ENCODE measurements at places on chromosomes 12 and 14. TPM values are rescaled to one million over a fixed set of nuclear protein-coding genes. Genes with fewer than 3 reads are reported as not detected.

The TSPAN11 gene
- polyA plus RNA-seq: 1.3 TPM

The CCNK gene
- polyA plus RNA-seq: 12.8 TPM

The FIGNL2 gene
- 3.1 TPM for polyA plus RNA-seq

The GLIPR1L1 gene
- polyA plus RNA-seq: not detected

The METTL3 gene
- polyA plus RNA-seq: 31.4 TPM

The PGAM5 gene
- polyA plus RNA-seq: 19.4 TPM

- DNase-seq: no peak
Observed at GRCh38 chr14:85263916-85264675, 265.8 kb upstream of the FLRT2 start.

GRCh38 chr12:39441963-39442830, 723 bp downstream of the KIF21A start:
- DNase-seq: peak; percentile 66

GRCh38 chr14:41062826-41063225, 543.9 kb upstream of the LRFN5 start:
- DNase-seq: no peak

DNA sequence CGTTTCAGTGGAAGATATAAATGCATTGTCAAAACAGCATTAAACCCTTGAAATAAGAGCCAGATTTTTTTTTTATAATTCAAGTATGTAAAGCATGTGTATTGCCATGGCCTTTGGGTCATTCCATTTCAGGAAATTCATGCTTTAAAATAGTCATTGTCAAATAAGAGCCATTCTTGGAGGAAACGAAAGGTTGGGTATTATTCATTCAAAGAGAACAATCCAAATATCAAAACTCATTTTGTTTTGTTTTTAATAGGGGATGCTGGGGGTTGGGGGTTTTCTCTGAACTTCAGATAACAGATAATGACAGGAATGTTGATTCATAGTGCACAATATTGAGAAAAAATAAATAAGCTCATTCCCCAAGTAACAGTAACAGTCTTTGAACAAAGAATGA, 174.4 kb upstream of the NUDT4 start:
- no peak for DNase-seq

- no peak for DNase-seq
Observed at GRCh38 chr12:117139025-117139717, 40.0 kb upstream of the TESC start.

DNA sequence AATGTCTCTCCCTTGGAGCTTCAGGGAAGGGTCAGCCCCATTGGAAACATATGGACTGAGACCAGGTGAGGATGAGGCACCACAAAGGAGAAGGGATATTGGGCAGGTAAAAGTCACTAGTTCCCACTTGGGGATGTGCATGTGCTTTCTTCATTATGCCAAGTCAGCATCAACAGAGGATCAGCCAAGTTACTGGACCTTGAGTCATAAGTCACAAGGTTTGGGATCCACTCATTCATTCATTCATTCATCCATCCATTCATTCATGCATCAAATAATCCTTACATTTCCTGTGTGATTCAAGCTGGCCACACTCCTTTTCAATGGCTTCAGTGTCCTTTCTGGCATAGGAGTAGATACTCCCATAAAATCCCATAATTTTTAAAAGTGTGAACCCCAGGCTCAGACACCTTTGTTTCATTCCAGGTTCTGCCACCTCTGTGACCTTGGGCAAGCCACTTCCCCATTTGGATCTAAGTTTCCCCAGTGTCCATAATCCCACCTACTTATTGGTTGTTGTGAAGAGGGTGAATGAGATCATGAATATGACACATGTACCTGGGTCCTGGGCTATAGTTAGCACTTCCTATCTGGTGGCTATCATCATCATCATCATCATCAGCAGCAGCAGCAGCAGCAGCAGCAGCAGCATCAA, 162.1 kb upstream of the LHX5 start:
- no peak for DNase-seq

DNA sequence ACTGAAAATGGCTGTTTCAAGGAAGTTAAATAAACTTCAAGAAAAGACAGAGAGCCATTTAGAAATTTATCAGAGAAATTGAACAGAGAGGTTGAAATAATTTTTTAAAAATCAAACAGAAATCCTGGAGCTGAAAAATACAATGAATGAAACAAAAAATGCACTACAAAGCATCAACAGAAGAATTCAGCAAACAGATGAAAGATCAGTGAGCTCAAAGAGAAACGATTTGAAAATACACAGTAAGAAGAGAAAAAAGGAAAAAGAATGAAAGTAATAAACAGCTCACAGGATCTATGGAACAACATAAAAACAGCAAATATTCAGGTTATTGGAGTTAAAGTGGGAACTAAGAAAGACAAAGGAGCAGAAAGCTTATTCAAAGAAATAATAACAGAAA, 26.2 kb downstream of the COX16 start:
- DNase-seq: peak; percentile 1

- no peak for DNase-seq
Observed at GRCh38 chr12:60849723-60850122, 1253.9 kb downstream of the SLC16A7 start.

GRCh38 chr12:10409392-10409791, at the start of gene KLRC4:
KLRC4 (minus strand) TSS chr12:10409757; CDS start chr12:10409575, 182 bp downstream.
- DNase-seq: no peak

DNA sequence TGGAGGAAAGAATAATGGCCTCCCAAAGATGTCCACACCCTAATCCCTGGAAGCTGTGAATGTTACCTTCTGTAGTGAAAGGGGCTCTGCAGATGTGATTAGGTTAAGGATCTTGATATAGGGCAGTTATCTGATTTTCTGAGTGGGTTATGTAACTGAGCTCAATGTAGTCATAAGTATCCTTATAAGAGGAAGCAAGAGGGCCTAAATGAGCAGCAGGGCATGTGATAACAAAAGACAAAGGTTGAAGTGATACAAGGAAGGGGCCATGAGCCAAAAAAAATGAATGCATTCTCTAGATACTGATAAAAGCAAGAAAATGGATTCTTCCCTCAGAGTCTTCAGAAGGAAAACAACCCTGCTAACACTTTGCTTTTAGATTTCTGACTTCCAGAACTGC, 78.8 kb downstream of the OSBPL8 start:
- DNase-seq: no peak

- peak; percentile 40 for DNase-seq
Observed at GRCh38 chr12:54036620-54037359, 3.9 kb downstream of the HOXC5 start.

GRCh38 chr12:14948672-14949071, 10.3 kb upstream of the ERP27 start:
- peak; percentile 87 for DNase-seq

DNA sequence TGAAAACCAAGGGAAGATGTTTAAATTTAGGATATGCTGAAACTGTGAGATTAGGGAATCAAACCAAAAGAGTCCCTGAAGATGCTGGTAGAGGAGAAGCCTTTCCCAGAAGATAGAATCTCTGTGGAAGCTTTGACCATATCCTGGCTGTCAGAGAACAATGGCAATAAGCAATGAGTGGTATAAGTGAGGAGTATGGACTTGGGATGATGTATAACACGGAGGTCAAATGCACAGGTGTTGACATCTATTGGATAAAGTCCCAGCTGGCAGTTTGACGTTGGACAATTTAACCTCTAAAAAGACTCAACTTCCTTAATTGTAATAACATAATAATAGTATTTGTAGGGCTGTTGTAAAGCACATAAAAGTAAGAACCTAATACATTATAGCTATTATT, 30.1 kb upstream of the CLEC14A start:
- no peak for DNase-seq

- DNase-seq: no peak
Observed at GRCh38 chr12:122452701-122453285, 30.3 kb upstream of the CLIP1 start.

GRCh38 chr14:35154016-35154415, 31.7 kb downstream of the PRORP start:
- no peak for DNase-seq

GRCh38 chr12:8572507-8572906, 31.8 kb upstream of the CLEC4E start:
- no peak for DNase-seq

GRCh38 chr14:91249841-91250616, 5.5 kb upstream of the GPR68 start:
- no peak for DNase-seq

DNA sequence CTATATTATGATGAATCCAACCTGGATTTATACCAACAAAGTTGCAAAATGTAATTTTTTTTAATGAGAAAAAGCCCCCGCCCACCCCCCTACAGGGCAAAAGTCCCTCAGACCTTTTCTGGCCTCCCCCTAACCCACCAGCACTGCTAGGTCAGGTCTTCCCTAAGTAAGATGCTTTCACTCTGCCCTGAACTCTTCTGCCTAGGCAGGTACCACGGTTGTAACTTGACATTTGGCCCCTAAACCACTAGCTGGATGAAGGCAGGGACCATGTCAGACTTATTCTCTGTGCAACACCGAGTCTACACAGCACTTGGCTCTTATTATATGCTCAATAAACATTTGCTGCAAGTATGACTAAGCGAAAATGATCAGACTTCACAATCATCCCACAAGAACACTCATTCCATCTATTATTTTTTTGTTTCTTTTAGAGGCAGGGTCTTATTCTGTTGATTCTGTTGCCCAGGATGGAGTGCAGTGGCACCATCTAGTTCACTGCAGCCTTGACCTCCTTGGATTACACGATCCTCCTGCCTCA, 63.2 kb downstream of the SPRING1 start:
- DNase-seq: no peak

DNA sequence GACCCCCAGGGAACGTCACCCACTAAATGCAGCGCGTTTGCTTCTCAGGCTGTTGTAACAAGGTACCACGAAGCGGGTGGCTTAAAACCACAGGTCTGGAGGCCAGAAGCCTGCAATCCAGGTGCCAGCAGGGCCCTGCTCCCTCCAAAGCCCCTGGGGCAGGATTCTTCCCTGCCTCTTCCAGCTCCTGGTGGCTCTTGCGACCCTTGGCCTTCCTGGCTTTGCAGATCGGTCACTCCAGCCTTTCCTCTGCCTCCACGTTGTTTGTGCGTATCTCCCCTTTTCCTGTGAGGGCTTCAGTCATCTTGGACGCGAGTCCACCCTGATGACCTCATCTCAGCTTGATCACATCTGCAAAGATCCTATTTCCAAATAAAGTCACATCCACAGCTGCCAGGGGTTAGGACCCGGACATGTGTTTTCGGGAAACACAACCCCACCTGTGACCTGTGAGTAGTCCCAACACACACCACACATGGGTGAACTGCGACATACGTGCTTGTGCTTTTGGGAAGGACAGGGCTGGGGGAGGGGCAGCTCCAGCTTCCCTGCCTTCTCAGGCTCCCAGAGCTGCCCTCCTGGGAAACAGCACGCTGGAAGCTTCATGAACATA, 114.5 kb upstream of the NCOR2 start:
- no peak for DNase-seq

Measured in kidney (tissue), 22 donors.